ENCODE measurements at places on chromosomes 11 and 22.

DNA sequence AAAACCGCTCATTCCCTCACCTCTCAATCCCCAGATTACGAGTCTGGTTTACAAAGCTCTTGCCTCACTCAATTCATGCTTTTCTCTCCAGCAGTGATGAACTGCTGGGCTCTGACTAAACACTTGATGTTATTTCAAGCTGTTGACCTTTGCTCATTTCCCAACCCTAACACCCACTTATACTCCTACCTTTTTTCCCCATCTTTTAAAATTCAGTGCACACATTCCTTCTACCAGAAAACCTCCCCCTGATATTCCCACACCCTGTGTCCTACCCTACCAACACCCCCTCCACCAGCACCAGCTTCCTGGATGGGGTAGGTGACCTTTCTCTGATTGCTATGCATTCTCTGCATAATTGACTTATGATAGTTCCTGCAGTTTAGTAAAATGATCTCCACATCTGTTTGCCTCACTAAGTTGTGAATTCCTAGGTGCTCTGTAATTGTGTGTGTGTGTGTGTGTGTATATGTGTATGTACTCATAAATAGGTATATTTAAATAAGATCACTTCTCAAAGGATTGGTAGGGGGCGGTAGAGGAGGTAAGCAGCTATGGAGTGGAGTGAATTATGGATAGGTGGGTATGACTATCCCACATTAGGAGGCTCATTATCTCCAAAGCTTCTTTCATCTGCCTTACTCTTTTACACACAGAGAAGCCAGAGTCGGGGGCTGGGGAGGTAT is 842 bp downstream of the HEPACAM start:
- DNase-seq, result no peak

DNA sequence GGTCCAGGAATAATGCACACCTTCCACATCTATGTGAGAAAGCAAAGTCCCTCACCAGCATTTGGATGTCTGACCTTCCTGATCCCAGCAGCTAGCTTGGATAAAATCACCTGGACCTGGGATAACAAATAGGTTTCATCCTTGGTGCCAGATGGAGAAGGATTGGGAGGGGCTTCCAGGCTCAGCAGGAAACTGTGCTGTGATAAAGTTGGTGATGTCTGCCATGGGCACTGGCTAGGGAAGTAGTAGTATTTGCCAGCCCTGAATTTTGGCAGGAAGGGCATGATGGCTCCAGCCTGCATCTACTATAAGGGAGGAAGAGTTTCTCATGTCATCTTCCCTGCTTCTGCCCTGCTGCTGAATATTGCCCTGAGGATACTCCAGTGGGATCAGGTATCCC is 37.5 kb downstream of the C11orf91 start:
- no peak for DNase-seq

DNA sequence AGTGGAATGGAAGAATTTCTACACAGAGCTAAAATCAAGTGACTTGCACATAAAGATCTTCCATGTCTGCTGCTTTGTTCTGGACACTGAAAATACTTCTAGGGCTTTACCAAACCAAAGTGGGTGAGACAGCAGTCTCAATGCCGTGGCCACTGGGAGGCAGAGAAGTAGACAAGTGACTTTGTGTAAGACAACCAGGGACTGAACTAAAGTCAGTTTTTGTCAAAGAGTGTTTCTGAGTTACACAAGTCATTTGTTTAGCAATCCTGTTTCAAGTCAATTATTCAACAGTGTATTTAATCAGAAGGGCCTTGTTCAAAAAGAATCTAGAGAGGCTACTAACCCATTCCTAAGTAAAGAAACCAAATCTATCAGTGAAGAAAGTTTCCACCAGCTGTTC is 46.6 kb downstream of the TCP11L1 start:
- no peak for DNase-seq

DNA sequence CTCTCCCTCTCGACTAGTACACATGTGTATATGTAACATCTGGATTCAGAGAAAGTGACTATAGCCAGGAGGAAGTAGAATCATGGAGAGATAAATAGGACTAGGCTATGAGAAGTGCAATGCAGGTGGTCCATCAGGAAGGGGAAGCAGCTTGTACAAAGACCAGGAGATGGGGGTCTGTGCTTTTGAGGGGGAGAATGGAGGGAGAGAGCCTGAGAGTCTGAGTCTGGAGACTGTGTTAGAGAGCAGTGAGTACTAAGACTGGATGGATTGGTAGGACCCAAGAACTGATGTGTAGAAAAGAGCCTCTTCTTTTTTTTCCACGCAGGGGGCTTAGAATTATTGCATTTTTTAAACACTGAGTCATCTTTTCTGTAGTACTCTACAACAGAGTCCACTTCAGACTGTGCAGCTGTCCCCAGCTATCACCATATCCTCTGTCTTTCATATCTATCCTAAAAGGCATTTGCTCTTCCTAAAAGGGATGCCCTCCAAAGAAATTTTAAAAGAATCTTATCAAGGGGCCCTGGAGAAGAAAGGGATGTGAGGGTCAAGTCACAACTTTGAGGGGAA is 80.4 kb downstream of the BDNF start:
- no peak for DNase-seq

GRCh38 chr22:29310065-29310862 is 3.8 kb downstream of the GAS2L1 start:
- DNase-seq, result no peak
